ENCODE measurements at places on chromosomes 3 and 15.

DNA sequence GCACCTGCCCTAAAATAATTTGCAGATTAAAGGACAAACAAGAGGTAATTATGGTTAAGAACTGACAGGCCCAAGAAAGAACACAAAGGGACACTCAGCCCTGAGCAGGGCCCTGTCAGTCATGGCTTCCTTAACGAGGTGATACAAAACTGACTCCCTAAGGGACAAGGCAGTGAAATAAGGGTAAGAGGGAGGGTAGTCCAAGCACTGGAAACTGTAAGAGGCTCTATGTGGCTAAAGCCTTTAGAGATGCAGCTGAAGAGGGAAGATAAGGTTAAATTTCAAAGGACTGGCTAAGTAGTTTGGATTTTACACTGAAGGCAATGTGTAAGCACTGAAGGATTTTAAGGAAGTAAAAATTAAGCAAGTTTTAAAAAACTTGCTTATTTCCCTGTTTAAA, 3.9 kb downstream of the ATR start:
- no peak for DNase-seq

DNA sequence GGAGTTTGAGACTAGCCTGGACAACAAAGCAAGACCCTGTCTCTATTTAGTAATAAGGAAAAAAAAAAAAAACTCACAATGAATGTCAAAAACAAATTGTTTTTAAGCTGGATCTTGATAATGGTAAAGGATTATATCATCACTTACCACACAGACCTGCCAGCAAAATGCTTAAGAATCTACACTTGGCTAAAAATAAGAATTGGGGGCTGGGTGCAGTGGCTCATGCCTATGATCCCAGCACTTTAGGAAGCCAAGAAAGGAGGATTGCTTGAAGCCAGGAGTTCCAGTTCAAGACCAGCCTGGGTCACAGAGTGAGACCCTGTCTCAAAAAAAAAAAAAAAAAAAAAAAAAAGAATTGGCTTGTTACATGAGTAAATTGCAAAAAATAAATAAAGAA, 31.0 kb downstream of the ACAP2 start:
- no peak for DNase-seq

GRCh38 chr3:159144891-159145290, 343.0 kb downstream of the MFSD1 start:
- DNase-seq, result no peak

DNA sequence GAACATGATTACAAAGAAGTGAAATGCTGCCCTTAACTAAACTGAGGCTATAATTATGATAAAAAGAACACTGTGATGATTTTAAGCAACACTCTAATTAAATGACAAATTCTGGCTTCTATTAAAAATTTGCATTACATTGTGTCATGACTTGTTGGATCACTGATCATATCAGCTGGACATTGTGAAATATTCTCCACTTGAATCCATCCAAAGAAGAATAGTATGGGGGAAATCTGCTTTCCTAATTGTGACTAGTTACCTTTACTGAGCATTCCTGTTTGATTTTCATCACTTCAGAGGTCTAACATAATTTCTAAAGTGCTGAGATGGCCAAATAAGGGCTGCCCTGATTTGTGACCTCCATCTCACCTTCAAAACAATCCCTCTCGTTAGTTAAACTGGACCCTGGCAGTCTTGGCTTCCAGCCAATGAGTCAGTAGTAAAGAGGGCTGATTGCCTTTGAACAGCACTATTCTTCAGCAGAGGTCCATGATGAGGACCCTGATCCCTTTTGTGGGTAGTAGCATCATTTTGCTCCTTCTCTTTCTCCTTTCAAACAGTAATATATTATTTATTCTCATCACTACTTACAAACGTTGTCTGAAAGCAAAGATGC, 53.5 kb upstream of the LEKR1 start:
- no peak for DNase-seq

DNA sequence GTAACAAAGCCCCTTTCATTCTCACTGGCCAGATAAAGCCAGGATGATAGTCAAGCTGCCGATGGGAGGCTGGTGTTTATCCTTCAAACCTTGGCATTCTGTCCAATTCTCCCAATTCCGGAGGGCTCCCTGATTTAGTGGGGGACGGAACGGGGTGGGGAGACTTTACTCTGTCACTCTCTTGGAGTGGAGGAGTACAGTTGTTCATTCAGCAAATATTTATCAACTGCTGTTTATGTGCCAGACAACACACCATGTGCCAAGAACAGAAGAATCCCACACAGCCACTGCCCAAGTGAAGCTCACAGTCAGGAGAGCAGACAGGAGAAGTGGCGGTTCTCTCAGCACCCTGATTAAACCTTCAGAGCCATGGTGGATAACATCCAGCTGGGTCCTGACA, 63.3 kb downstream of the WNT5A start:
- DNase-seq, result no peak

GRCh38 chr3:116393199-116393598, 52.1 kb downstream of the LSAMP start:
- no peak for DNase-seq

DNA sequence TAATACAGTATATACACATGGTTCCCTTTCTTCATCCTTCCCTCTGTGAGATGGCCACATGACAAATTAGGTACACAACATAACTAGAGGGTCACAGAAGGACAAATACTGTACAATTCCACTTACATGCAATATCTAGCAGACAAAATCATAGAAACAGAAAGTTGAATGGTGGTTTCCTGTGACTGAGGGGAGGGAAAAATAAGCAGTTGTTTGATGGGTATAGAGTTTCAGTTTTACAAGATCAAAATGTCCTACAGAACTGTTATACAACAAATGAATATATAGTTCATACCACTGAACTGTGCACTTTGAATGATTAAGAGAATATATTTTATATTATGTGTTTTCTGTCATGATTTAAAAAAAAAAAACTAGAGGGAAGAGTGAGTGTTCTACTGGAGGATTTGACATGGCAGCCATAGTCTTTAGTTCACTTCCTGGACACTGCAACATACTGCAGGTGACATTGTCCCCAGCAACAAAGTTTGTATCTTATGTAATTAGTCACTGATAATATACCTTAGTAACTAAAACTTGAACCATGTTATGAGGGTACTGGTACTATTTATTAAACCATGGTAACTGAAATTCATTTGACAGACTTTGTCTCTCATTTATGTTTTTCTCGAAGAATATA, 37.2 kb downstream of the CCDC54 start:
- no peak for DNase-seq

DNA sequence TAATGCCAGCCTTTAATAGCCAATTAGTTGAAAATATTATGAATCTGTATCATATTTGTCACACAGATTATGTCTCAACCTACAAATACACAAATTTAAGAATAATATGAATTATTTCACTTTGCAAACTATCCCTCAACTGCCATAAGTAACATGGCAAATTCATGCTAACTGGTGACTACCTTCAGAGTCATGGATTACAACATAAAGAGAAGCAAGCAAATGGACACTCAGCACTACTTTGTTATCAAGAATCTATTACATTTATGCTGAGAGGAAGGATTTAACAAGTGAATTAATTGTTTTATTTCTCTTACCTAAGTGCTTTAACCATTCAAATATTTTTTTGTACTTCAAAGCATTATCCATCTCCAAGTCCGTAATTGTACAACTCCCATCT, 103.1 kb upstream of the BCL6 start:
- DNase-seq, result no peak

DNA sequence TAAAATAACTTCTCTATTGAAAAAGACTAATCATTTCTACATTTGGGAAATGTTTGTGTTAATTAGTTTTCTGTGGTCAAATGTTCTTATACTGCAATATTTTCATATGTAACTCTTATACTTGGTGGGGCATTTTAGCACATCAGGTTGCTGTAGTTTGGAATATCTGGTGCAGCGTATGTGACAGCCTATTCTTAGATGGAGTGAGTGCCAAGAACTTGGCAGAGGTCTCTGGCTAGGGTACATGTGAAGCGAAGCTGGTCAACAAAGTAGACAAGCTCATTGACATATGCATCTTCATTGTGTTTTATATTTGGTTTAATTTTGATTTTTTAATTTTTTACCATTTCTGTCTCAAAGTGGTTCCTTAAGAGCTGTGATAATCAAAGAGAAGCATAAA, 53.2 kb downstream of the CHAC1 start:
- DNase-seq, result no peak

GRCh38 chr3:133895208-133896001, at the start of gene RAB6B:
RAB6B (minus strand) TSS chr3:133895882; CDS start chr3:133895466, 416 bp downstream.
- peak; percentile 53 for DNase-seq

GRCh38 chr15:22872936-22873701, 34.7 kb downstream of the NIPA2 start:
- no peak for DNase-seq

GRCh38 chr15:100759698-100760356, 119.8 kb upstream of the ALDH1A3 start:
- DNase-seq, result no peak

DNA sequence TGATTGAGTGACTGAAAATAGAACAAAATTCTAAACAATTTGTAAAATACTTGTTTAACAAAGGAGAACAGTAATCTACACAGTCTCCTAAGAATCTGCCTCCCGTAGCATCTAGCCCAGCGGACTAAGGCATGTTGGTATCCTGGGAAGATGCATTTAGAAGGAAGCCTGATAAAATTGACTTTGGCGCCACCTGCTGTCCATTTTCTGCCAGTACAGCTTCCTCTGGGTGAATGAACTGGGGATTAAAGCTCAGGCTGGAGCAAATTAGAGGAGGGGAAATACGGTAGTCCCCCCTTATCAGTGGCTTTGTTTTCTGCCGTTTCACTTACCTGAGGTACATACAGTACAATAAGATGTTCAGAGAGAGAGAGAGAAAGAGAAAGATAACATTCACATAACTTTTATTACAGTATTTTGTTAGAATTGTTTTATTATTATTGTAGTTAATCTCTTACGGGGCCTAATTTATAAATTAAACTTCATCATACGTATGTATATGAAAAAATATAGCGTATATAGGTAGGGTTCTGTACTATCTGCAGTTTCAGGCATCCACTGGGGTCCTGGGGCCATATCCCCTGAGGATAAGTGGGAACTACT, 191.6 kb downstream of the GAP43 start:
- DNase-seq, result peak; percentile 62

DNA sequence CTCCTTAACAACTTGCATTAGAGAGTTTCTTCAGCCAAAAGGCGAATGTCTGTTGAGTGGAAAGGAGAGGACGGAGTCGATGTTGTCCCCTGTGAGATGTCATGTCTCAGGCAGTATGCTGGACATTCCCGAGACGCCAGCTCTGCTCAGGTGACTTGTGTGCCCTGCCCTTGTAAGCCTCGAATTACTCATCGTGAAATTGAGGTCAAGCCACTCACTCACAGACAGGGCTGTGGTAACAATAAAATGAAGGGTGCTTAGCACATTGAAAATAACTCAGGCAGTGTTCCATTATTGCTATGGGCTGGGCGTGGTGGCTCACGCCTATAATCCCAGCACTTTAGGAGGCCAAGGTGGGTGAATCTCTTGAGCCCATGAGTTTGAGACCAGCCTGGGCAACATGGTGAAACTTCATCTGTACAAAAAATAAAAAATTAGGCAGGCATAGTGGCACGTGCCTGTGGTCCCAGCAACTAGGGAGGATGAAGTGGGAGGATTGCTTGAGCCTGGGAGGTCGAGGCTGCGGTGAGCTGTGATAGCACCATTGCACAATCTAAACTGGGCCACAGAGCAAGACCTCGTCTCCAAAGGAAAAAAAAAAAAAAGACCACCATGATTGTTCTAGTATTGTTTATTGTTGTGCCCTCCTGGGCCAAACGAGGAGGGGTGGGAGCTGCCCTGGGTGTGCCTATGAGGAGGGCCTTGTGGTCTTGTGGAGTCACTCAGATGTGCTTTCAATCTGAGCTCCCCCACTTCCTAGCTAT, 214.4 kb downstream of the THSD4 start:
- DNase-seq, result no peak

- no peak for DNase-seq
These were observed 53.2 kb downstream of the FBN1 start for GRCh38 chr15:48592221-48592731.

GRCh38 chr15:85869124-85869523, 74.4 kb upstream of the KLHL25 start:
- no peak for DNase-seq

DNA sequence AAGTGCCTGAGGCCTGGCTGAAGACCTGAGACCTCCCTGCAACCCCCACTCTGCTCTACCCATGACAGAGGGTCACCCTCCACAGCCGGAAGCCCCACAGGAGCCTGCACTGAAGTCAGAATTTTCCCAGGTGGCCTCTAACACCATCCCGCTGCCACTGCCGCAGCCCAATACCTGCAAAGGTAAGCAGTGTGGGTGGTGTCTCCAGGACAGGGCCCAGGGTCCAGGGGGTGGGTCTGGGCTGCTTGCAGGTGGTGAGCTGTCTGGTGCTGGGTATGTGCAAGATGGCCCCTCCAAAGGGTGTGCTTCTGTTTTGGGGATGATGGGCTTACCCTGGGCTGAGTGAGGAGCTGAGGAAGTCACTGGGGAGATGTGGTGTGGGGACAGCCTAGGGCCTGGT, 69.9 kb downstream of the FBLN2 start:
- DNase-seq, result no peak

- no peak for DNase-seq
These were observed 142.8 kb downstream of the NUP210 start for GRCh38 chr3:13277196-13277813.

DNA sequence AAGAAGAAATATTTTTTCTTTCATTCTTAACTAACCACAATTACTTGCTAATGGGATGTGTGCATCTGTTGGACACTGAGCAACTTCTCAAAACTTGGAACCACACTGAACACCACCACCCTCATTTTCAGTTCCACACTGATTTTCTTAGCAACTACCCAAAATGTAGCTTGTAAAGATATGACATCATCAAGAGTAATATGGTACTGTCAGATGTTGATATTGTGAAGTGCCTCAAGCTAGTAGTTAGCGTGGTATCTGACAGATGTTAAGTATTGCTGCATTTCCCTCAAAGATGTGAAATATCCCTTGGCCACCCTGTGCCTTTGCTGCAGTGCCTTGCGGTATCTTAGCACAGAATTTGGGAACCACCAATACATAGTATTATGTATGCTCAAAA, 9.3 kb downstream of the RFTN1 start:
- DNase-seq, result no peak

- DNase-seq, result no peak
These were observed 34.2 kb downstream of the RAB11A start for GRCh38 chr15:65903296-65904073.

DNA sequence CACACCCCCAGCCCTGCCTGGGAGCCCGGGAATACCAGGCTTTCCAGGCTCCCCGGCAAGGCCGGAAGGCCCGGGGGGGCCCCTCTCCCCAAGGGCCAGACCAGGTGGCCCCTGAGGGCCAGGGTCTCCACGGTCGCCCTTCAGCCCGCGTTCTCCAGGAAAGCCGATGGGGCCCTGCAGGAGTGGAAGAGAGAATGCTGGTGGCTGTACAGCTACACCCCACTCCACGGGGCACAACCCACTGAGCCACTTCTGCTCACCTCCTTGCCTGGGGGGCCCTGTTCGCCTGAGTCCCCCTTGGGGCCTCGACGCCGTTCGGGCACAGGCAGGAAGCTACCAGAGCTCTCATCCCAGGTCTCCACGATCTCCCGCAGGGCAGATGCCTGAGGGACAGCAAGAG, 11.8 kb upstream of the UCN2 start:
- no peak for DNase-seq

DNA sequence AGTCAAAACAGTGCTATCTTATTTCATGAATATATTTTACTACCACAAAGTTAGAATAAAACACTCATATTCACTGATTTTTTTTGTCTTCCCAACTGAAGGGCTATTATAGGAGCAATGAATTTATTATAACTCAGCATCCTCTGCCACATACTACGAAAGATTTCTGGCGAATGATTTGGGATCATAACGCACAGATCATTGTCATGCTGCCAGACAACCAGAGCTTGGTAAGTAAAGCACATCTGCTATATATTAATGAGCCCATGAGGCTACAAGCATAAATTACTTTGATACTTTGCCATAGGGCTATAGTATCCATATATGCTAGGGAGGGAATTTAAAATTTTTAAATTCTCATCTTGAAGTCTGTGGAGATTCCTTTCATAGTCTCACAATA, 95.9 kb downstream of the FEZF2 start:
- DNase-seq, result no peak
